ENCODE measurements at places on chromosomes 1 and 21.

GRCh38 chr1:239603530-239603929, 217.2 kb downstream of the CHRM3 start:
- DNase-seq: no peak

DNA sequence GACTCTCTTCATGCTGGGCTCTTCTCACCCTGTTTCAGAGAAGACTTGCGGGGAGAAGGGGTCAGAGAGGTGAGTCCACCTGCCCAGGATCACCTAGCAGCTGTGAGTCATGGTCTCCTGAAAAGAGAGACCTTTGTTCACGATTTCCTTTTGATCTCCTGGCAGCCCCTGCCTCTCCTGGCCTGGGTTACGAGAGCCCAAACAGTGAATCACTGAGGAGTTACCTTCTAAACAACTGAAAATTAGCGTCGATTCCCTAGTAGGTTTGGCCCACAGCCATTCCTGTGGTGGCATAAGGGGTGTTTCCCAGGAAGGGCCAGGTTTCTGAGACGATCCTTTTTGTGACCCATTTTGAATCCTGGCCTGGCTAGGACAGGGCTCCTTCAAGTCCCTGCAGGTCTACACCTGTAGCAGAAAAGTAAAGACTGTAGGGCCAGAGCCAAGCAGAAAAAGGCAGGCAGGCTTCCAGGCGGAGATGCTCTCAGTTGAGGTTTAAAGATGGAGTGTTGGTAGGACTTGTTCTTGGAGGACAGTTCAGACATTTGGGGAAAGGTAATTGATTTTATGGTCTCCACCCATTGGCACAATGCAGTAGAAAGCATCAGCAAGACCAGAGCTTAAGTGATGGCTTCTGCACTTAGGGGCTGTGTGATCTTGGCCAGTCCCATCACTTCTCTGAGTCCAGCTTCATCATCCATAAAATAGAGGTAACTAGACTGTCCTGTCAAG, 2.1 kb upstream of the PLA2G2E start:
- DNase-seq: no peak

DNA sequence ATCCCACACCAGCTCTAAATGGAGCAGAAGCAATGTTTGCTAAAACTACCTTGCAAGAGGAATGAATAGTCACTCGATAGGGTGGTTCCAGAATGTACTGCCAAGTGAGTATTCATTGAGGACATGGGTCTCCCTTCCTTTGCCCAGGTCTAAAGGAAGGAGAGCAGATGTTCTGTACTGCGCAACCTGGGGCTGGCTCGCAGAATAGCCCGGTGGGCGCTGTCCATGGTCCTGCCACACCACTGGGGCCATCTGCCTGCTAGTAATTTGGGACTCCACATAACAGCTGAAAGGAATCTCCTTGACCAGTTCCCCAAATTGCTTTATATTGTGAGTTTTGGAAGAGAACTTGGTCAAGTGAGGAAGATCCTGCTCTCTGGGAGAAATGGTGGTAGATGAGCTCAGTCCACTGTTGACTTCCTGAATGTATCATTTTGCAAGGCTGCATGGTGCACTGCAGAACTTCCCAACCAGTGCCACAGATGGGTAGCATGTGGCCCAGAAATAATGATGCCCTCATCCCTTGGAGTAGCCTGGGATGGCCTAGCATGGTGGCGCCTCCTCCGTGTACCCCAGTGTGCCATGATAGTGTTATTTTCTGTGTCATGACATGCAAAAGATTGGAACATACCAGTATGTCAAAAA, 5.7 kb downstream of the SLC6A17 start:
- peak; percentile 17 for DNase-seq

DNA sequence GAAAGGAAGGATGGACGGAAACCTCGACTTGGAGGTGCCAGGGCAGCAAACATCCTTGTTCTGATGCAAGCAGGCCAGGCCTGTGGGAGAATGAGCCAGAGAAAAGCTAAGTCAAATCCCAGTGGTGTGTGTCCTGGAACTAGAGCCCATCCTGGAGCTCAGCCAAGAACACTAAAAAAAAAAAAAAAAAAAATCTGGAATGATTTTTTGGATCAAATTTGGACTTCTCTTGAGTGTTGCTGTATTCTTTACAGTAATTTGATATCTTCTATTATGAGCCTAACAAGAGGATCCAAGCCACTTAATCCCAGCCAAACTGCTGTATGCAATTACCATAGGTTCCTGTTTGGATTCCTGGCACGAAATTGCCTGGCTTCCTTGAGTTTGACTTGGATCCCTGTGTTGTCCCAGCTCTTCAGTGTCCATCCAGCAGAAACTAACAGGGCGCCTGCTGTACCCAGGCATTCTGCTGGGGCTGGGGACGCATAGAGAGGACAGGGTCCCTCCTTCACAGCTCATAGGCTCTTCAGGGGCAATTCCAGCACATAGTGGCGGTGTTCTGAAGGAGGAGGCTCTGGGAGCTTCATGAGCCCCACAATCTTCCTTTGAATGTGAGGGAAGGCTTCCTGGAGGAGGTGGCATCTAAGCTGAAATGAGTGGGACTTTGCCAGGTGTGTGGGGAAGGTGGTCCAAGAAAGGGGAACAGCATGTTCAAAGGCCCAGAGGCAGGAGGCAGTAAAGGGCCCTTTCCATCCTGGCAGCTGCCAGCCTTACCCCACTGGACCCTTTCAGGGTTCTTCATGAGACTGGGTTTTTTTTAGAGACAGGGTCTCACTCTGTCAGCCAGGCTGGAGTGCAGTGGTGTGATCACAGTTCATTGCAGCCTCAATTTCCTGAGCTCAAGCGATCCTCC, 24.7 kb downstream of the EPHX1 start:
- DNase-seq: peak; percentile 79

- no peak for DNase-seq
These were observed 15.0 kb upstream of the SDC3 start for GRCh38 chr1:30923597-30923996.

DNA sequence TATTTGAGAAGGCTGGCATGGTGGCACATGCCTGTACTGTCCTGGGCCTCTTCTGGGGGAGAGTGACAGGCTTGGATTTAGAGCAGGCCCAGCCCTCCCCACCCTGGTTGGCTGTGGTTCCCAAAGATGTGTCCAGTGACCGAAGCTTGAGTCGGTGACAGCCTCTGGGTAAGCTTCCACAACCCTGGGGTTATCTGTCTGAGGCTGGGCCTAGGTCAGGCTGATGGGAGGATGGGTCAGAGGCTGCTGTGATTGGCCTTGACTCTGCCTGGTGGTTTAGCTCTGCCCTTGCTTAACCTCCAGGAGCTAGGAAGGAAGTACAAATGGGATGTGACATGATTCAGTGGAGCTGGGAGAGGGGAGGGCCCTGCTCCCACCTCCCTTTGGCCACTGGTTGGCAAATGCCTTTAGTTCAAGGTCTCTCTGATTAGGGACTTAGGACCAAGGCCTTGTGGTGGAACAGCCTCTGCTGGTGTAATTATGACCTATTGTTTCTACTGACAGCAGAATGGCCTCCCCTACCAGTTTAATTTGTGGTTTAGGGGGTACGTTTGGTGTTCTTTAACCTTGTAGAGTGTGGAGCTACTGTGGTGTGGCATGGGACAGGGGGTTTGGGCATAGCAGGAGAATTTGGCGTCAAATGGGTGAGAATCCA, 16.6 kb downstream of the NUDC start:
- DNase-seq: no peak

DNA sequence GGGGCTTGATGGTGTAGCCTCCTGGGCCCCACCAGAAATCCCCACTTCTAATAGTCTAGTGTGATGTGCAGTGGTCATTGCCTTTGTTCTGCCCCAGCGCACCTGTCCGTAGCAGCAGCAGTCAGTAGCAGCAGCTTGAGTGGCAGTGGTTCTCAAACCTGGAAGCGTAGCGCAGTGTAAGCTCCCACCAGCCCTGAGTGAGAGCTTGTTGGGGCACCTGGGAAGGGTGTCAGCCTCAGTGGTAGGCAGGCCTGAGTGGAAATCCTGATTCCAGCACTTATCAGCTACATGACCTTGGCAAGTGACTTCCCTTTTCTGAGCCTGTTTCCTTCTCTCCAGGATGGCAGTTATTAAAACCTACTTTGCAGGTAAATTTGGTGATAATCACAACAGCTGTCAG, 41.6 kb upstream of the EPHA8 start:
- no peak for DNase-seq

DNA sequence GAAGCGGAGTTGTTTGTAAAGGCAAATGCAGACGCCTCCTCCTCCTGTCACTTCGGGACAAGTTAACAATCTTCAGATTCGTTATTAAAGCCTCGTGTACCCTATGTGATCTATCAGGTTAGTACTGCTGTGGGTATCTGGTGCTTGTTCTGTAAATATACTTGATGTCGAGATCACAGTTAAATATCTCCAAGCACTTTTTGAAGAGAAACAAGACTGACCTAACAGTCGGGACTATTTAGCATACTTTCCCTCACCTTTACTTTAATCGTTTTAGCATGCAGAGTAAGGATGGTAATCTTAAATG, 710 bp downstream of the KLHL20 start:
- DNase-seq: no peak

- no peak for DNase-seq
These were observed 276.7 kb downstream of the PTPRC start for GRCh38 chr1:198915327-198916231.

DNA sequence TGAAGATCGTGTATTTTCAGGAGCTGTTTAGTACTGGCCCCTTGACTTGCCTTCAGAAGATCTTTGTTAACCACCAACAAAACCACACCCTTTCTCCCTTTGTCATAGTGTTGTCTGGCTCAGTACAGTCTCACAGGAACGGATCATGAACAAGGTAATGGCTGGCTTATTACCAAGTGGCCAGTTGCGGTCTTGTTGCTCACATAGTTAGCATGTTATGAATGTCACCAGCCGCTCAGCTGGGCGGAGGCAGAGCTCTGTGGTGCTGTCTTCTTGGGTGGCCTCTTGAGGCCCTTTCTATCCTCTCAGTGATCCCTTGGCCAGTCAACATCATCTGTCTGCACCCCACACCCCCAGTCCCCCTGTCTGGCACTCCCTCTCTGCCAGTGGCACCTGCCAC, 21.4 kb downstream of the CNIH3 start:
- DNase-seq: peak; percentile 38

DNA sequence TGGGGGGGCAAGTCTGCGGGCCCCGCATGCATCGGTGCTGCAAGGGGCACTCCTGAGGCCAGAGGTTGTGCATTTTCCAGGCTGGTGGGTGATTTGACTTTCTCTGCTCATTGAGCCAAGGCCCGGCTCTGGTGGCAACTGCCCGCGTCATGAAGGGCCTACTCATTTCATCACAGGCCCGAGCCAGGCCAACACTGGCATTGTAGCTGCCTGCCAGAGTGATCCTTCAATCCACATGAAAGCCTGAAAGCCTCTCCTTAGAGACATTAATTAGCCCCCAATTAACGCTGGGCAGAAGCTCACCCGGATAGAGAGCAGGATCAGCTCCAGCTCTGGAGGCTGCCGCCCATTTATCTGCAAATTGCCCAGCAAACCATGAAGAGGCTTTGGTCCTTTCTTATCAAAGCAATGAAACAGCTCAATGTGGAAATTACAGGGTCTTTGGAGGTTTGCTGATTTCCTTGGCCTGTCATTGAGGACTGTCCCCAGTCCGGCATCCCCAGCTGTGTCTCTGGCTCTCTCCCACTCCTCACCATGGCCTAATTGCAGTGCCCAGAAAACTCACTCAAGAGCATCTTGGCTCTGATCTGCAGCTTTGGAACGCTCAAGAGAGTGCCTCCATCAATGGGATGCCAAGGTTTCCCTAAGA, 50.4 kb upstream of the STUM start:
- no peak for DNase-seq

GRCh38 chr1:152189657-152190442, 30.8 kb upstream of the RPTN start:
- DNase-seq: peak; percentile 24

GRCh38 chr1:64046243-64046642, 157.2 kb upstream of the UBE2U start:
- no peak for DNase-seq

DNA sequence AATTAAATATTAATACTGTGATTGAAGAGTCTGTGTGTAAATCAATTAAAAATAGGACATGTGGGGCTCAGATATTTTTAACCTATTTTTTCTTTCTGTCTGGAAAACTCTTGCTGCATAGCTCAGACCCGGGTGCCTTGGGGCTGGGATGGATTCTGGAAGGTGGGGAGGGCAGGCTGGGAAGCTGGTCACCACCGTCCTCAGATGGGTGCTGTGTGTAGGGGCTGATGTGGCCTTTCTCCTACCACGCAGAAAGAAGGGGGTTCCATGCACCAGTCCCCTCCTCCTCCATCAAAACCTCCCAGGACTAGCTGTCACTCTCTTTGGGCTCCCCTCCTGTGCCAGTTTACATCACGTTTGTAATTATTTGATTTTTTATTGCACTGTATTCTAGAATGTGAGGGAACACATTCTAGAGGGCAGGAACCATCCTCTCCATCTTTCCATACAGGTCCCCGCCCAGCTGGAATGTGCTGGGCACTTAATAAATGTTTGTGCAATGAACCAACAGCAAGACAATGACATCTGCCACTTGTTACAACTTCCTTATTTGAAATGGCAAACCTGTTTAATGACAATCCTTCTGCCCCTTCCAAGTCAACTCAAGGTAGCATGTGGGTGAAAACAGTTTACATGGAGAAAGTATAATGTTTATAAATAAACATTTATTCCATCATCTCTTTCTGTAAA, 104.3 kb downstream of the EDEM3 start:
- no peak for DNase-seq

DNA sequence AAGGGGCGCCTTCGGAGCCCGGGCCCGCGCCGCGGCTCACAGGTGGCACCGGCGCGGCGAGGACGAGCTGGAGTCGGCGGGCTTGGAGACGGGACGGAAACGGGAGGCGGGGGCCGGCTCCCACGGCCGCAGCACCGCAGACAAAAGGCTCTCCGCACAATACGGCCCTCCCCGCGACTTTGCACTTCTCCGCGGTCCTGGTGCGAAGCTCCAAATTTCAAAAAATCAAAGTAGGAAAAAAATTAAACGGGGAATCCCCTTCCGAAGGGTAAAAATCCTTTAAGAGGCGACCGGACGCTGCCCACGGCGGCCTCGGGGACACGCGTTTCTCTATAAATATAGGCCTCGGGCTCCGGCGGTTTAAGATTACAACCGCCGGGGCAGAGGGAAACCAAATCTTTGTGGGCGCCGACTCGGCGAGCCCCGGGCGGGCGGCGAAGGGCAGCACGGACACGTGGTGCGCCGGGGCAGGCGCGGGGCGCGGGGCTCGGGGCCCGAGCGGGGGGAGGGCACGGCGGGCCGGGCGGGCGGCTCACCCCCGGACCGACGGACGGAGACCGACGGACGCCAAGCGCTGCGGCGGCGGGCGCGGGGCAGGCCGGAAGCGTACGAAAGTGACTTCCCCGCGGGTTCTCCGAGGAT, 453 bp downstream of the PABPC4 start:
- no peak for DNase-seq

GRCh38 chr1:15033264-15033663, 120.3 kb upstream of the TMEM51 start:
- peak; percentile 83 for DNase-seq

DNA sequence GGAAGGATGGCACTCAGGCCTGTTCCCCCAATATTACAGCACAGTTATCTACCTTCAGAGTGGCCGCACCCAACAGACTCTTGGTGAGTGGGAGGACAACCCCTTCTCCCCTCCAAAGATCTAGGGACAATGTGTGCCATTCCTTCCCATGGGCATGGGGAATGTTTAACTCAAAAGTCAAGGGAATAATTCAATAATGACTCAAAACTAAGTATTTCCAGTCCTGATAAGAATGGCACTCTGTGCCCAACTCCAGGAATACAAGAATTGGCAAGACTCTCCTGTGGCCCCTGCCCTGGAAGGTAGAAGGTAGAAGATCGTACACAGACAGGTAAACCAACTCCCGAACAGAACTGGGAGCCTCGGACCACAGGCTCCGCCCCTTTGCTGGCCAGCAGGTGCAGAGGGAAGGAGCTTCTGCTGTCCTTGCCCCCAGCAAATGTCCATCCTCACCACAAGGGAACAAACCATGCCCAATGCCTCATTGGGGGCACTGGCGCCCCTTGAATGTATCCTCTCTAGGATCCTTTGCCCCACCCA, 514.0 kb downstream of the NPHP4 start:
- DNase-seq: no peak
